ENCODE measurements at places on chromosomes 7 and 10.
A peak's percentile ranks its signal among the peaks of the same experiment; 100 is the strongest.

- DNase-seq = no peak
These were observed 79.9 kb upstream of the ANLN start for GRCh38 chr7:36309716-36310115.

DNA sequence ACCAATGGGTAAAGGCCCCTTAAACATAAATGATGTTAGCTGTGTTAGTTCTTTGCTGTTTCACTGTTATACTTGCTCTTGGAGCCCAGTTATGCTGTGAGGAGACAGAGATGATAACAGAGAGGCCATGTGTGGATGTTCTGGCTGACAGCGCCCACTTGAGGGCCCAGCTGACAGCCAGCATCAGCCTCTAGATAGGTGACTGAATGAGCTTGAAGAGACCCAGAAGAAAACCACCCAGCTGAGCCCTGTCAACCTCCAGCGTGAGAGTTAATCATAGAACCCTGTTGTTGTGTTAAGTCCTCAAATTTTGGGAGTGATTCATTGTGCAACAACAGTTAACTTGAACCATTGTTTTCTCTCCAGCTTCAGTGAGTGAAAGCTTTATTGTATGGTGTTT, 91.7 kb downstream of the GLRX3 start:
- DNase-seq = no peak

DNA sequence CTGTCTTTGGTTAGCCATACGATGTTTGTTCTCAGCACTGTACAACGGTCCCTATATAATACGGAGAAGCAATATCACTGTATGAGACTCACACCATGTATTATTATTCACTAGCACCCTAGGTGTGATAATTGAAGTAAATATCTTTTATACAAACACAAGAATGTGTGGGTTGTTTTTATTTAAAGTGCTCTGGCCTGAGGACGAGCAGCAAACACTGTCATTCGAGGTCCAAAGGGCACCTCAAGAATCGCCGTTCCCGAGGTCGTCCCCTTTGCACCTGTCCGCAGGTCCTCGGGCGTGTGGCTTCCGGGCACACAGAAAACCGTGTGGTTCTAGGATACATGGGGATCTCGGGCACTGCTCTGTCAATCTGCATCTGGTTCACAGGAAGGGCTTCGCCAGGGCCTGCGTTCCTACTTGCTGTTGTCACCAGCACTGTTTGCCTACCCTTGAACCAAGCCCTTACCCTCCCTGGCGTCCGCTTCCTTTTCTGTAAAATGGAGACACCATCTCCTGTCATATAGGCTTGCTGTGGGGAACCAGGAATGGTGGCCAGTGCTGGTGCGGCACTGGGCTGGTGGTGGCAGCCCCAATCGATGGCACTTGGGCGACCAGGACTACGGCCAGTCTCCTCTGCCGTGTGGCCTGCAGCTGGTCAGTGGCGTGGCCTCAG, 28.5 kb upstream of the SH2B2 start:
- DNase-seq = no peak

- DNase-seq = no peak
These were observed 30.1 kb upstream of the SAMD8 start for GRCh38 chr10:75081379-75081778.

DNA sequence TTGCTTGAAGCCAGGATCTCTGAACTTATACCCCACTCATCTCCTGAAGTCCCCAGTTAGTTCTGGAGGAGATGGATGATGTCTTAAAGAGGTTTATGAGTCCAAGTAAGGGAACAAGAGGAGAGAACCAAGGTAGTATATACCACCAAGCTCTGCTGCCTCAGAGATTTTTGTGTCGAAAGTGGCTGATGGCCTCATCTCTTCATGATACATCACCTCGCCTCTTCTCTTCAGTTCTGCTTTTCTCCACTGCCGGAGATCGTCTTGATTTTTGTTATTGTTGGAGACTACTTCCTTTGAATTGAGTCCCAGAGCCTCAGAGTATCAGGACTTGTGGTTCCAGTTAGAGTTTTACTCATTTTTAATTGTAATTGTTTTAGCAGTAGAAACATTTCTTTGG, 1.9 kb downstream of the VTI1A start:
- DNase-seq = no peak

GRCh38 chr7:24587853-24588252, 14.6 kb downstream of the PALS2 start:
- DNase-seq = peak; percentile 23

- no peak for DNase-seq
These were observed 104.7 kb downstream of the VWC2 start for GRCh38 chr7:49878089-49878488.

- no peak for DNase-seq
These were observed 176.2 kb upstream of the ZMIZ1 start for GRCh38 chr10:78892338-78893176.

DNA sequence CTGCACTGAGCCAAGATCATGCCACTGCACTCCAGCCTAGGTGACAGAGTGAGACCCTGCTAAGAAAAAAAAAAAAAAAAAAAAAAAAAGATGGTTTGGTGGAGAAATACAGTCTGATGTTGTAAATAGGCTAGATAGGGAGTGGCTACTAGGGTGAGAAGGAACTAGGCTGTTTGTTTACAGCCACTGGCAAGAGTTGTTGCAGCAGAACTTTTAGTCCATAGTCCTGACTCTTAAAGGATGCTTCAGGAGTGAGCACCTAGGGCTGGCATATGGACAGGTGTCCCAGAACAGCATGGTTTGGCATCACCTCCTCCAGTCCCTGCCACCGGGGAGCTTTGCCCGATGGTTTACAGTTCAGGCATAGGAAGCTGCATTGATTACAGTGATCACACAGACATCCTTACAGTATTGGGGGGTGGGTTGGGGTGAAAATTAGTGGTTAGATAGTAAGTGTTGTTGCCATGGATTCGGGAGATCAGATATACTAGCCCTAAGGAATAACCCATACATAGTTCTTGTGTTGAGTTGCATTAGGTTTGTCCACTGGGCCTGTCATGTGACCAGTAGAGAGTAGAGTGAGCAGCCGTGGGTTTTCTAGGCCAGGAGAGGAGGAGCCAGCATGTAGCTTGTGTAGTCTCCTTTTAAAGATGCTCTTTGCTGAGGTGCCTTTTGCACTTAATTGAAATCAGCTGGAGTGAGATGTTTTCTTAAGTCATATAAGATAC, 35.9 kb downstream of the ZRANB1 start:
- no peak for DNase-seq

DNA sequence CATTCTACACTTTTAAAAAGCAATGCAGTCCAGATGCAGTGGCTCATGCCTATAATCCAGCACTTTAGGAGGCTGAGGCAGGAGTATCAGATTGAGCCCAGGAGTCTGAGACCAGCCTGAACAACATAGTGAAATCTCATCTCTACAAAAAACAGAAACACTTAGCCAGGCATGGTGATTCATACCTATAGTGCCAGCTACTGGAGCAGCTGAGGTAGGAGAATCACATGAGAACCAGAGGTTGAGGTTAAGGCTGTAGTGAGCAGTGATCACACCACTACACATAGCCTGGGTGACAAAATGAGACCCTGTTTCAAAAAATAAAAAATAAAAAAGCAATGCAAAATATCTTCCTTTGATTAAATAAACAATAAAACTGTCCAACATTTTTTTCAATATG, 205.2 kb downstream of the GRM8 start:
- no peak for DNase-seq

- DNase-seq = no peak
These were observed 3.4 kb downstream of the ZNF239 start for GRCh38 chr10:43570971-43571370.

- DNase-seq = no peak
These were observed 13.6 kb downstream of the ANXA11 start for GRCh38 chr10:80191589-80192270.

GRCh38 chr7:138226001-138226476, 149.8 kb downstream of the AKR1D1 start:
- no peak for DNase-seq

DNA sequence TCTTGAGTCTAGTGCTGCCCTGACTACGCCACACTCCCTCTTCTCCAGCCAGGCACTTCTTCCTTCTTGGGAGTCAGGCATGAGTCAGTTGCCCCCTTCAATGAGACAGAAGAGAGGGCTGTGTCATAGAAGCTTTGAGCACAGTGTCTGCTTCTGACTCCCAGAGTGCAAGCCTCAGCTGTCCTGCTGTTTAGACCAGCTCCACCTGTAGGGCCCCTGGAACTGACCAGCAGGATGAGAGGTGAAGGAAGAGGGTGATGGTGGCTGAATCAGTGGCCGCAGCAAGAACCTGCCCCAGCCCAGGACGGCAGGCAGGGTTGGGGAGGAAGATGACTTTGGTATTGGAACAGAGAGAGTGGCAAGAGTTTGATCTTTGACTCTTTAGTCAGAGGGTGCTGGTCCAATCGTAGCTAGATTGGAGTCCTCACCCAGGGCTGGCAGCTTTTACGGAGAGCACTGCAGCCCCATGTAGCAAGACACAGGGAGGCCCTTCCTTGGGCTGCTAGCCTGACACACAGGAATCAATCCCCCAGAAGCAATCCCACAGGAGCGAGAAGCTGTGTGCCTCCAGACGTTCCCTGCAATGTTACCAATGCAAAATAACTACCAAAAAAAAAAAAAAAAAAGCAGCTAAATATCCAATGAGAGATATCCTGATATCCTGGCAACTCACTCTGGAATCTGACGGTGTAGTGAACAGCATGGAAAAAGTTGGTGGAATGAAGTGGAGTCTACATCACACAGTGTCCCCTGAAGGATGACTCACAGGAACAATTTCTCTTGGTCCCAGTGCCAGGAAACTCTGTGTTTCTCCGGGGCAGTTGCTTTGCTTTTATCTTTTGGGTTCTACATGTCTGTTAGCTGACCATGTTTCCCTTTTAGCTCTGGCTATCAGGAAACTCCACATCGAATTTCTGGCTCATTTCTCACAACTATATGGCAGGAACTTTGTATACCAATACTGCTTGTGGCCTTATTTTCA, 6.9 kb downstream of the C10orf62 start:
- DNase-seq = no peak

GRCh38 chr10:116771101-116771958, 29.0 kb upstream of the HSPA12A start:
- no peak for DNase-seq

DNA sequence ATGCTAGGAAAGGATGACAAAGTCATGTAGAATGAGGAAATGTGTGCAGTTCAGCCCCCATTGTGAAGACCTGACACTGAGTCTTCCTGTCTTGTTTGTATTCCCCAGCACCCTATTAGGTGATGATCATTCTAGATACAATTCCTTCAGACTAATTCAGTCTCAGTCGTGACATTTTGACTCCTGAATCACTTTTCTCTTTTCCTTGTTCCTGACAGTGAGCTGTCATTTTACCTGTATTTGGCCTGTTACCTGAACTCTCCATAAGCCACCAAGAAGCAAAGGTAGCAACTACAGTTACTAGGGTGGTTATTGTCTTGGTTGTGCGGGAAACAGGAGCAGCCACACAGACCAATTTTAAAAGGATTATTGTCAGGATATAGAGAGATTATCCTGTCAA, 111.4 kb upstream of the TAC1 start:
- DNase-seq = no peak

DNA sequence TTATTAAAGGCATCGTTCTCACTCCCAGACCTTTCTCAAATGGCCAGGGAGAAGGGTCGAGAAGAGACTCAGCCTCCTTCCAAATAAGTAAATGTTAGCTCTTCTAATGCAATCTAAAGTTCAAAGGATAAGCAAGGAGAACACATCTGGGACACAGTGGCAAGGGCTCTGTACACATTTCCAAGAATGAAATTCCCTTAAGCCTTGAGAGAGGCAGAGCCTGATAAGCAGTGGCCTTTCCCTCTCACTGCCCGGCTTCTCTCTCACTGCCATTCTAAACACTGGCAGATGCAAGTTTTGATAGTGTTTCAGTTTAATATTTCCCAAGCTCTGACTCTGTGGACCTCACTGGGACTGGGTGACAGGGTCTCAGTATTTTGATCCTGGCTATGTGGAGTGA, 35.1 kb upstream of the EXOC4 start:
- no peak for DNase-seq

- DNase-seq = peak; percentile 12
These were observed 236.2 kb downstream of the DNAJB9 start for GRCh38 chr7:108805808-108806397.

DNA sequence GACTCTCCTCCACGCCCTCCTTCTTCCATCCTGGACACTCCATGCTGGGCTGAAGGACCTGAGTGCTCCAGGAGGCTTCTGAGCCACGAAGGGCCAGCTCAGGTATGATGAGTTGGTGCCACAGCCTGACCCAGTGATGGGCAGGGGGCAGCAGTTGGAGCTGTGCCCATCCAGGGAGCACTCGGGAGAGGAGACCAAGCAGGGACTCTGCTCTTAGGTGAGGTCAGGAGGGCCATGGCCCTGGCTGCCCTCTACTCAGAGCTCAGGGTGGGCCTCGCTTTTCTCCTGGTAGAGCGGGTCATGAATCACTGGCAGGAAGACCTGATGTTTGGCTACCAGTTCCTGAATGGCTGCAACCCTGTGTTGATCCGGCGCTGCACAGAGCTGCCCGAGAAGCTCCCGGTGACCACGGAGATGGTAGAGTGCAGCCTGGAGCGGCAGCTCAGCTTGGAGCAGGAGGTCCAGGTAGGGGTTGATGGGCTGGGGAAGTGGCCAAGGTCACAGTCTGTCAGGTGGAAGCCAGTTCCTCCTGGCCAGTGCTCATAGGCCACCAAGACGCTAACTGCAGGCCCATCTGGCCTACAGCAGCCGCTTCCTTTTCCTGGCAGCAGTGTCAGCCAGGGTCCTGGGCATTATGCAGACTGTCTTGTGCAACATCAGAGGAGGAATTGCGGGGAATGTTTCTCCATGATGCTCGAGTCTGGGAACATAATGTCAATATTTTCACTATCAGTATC, 50.8 kb downstream of the ALOX5 start:
- DNase-seq = no peak

DNA sequence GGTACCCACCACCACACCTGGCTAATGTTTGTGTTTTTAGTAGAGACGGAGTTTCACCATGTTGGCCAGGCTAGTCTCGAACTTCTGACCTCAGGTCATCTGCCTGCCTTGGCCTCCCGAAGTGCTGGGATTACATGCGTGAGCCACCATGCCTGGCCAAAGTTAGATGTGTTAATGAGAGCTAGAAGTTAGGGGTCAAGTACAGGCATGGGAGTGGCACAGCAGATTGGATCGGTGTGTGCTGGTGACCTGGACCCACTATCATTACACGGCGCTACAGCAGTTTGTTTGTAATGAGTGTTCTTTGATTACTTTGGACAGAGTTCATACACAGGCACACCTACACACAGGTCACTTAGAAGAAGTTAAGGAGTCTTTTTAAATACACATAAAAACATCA, 36.7 kb downstream of the DNAJB6 start:
- no peak for DNase-seq

- DNase-seq = no peak
These were observed 190.5 kb upstream of the C7orf33 start for GRCh38 chr7:148400101-148400500.

DNA sequence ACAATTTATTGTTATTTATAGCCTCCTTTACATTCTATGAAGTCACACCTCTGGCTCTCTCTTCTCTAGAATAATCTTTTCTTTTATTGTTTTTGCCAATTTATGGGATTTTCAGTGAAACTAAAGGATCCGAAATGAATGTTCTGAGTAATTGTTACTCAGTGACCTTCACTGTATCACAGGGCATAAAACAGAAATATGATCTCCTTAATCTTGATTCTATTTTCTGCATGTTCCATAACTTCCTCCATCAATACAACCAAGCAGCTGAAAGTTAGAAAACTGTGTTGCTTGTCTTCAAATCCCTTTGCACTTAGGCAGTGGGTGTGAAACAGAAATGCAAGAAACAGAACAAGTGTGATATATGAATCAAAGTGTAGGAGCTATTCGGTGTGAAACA, 57.4 kb upstream of the FERD3L start:
- no peak for DNase-seq

- DNase-seq = no peak
These were observed 3.0 kb downstream of the LAMB1 start for GRCh38 chr7:107999779-108000560.

- DNase-seq = no peak
These were observed 467.2 kb upstream of the NRP1 start for GRCh38 chr10:33801705-33802104.

- no peak for DNase-seq
These were observed 169.0 kb upstream of the KIAA1217 start for GRCh38 chr10:24039897-24040296.
